A549 treated with GW870086 at 1 μM for 4 hours (cell line): ENCODE measurements at places on chromosomes 11 and 22. TPM values are rescaled to one million over a fixed set of nuclear protein-coding genes. Genes with fewer than 3 reads are reported as not detected.

The SYCE3 gene
- total RNA-seq: 0.40 to 0.80 TPM (median 0.75 TPM) in 3 of 5 replicates, not detected in the others

The LRRC56 gene
- 0.54 to 0.97 TPM (median 0.77 TPM) in 5 replicates for total RNA-seq

The DDB1 gene
- 162 to 166 TPM (median 163 TPM) in 5 replicates for total RNA-seq

The SLN gene
- 0.52 to 2.1 TPM (median 1.6 TPM) in 5 replicates for total RNA-seq

The RFPL2 gene
- 0.11 to 0.49 TPM (median 0.19 TPM) in 4 of 5 replicates, not detected in the other for total RNA-seq

The ROBO4 gene
- not detected in 5 replicates for total RNA-seq

The MAJIN gene
- not detected in 5 replicates for total RNA-seq

The CSRP3 gene
- total RNA-seq: not detected in 5 replicates

The OR10A2 gene
- not detected in 5 replicates for total RNA-seq

The FGF19 gene
- 0.09 to 0.13 TPM (median 0.10 TPM) in 5 replicates for total RNA-seq

The MMP10 gene
- 0.53 to 2.1 TPM (median 0.98 TPM) in 5 replicates for total RNA-seq

The APLNR gene
- 0.05 TPM in 1 of 5 replicates, not detected in the others for total RNA-seq

The TEX54 gene
- total RNA-seq: not detected in 5 replicates

The ZNRF3 gene
- 5.4 to 8.2 TPM (median 7.5 TPM) in 5 replicates for total RNA-seq

The CHADL gene
- not detected in 5 replicates for total RNA-seq

The C22orf23 gene
- 0.20 to 0.35 TPM (median 0.27 TPM) in 5 replicates for total RNA-seq

The GNB1L gene
- total RNA-seq: 15.4 to 19.6 TPM (median 18.4 TPM) in 5 replicates

The FLRT1 gene
- total RNA-seq: 0.03 to 0.09 TPM (median 0.05 TPM) in 4 of 5 replicates, not detected in the other

The OR4C11 gene
- total RNA-seq: not detected in 5 replicates

The TTC38 gene
- total RNA-seq: 10.3 to 16.4 TPM (median 12.4 TPM) in 5 replicates

The FGF3 gene
- not detected in 5 replicates for total RNA-seq

The SMTNL1 gene
- total RNA-seq: not detected in 5 replicates

The C11orf91 gene
- total RNA-seq: 0.58 to 2.2 TPM (median 1.4 TPM) in 5 replicates

The SDF2L1 gene
- total RNA-seq: 39.4 to 56.4 TPM (median 53.2 TPM) in 5 replicates

The USH1C gene
- total RNA-seq: 0.54 to 1.6 TPM (median 1.1 TPM) in 5 replicates

The IL18 gene
- 92.0 to 107 TPM (median 99.7 TPM) in 5 replicates for total RNA-seq

The PRDX5 gene
- total RNA-seq: 390 to 487 TPM (median 447 TPM) in 5 replicates

The TEX12 gene
- 0.17 TPM in 1 of 5 replicates, not detected in the others for total RNA-seq

The HTR3B gene
- total RNA-seq: not detected in 5 replicates

The CDK2AP2 gene
- 61.9 to 88.0 TPM (median 79.3 TPM) in 5 replicates for total RNA-seq

The CARS1 gene
- 58.2 to 69.5 TPM (median 62.4 TPM) in 5 replicates for total RNA-seq

The OLFML1 gene
- total RNA-seq: not detected in 5 replicates

The C11orf42 gene
- not detected in 5 replicates for total RNA-seq

The NRGN gene
- total RNA-seq: 6.1 to 11.4 TPM (median 9.6 TPM) in 5 replicates

The RASSF7 gene
- 45.1 to 53.1 TPM (median 51.9 TPM) in 5 replicates for total RNA-seq

The OSBP2 gene
- total RNA-seq: 8.9 to 11.4 TPM (median 9.8 TPM) in 5 replicates

The KCNE3 gene
- 0.20 TPM in 1 of 5 replicates, not detected in the others for total RNA-seq
